Mesenteric fat pad (tissue), 1 donor: ENCODE measurements at places on chromosomes 16 and 17. TPM values are rescaled to one million over a fixed set of nuclear protein-coding genes. Genes with fewer than 3 reads are reported as not detected.

SPNS3 gene
- total RNA-seq = not detected

DNASE1L2 gene
- 0.39 TPM for total RNA-seq

RRAD gene
- 3.4 TPM for total RNA-seq

NPIPB6 gene
- total RNA-seq = 4.7 TPM

TSNAXIP1 gene
- total RNA-seq = 1.1 TPM

FOXN1 gene
- total RNA-seq = not detected

TMEM132E gene
- total RNA-seq = 0.16 TPM

EPOP gene
- 2.5 TPM for total RNA-seq

TOX3 gene
- not detected for total RNA-seq

TRIM25 gene
- 114 TPM for total RNA-seq

SCNN1B gene
- total RNA-seq = 4.4 TPM

ZNF500 gene
- 12.4 TPM for total RNA-seq

CORO1A gene
- 56.2 TPM for total RNA-seq

OTOA gene
- 0.48 TPM for total RNA-seq

ITGAD gene
- total RNA-seq = 0.39 TPM

TEX19 gene
- not detected for total RNA-seq

HBA2 gene
- total RNA-seq = 248 TPM

GUCY2D gene
- not detected for total RNA-seq

HS3ST3A1 gene
- 0.22 TPM for total RNA-seq

MYH11 gene
- total RNA-seq = 53.5 TPM

MT4 gene
- total RNA-seq = not detected

ATP1B2 gene
- total RNA-seq = 1.4 TPM

TAF1C gene
- total RNA-seq = 44.5 TPM

KRTAP4-9 gene
- not detected for total RNA-seq

LAT gene
- 4.1 TPM for total RNA-seq

IRF8 gene
- total RNA-seq = 112 TPM

RTN4RL1 gene
- 11.2 TPM for total RNA-seq

AANAT gene
- total RNA-seq = not detected

GCGR gene
- 0.26 TPM for total RNA-seq

RNF222 gene
- not detected for total RNA-seq

KRT39 gene
- total RNA-seq = not detected

NOG gene
- 0.74 TPM for total RNA-seq

KCNG4 gene
- total RNA-seq = not detected

KRT33B gene
- total RNA-seq = not detected

CFAP97D1 gene
- total RNA-seq = not detected

IQCK gene
- 9.7 TPM for total RNA-seq

CIITA gene
- total RNA-seq = 10.0 TPM

CD300H gene
- total RNA-seq = not detected

RHBDL1 gene
- 0.84 TPM for total RNA-seq

TTC19 gene
- total RNA-seq = 27.0 TPM

NPIPA8 gene
- total RNA-seq = 0.93 TPM

ANKRD40CL gene
- total RNA-seq = not detected

TLCD3B gene
- total RNA-seq = not detected

C1QTNF1 gene
- 563 TPM for total RNA-seq

HAP1 gene
- total RNA-seq = 0.13 TPM

ABCA6 gene
- 106 TPM for total RNA-seq

PRPSAP2 gene
- total RNA-seq = 15.8 TPM

COPZ2 gene
- 64.4 TPM for total RNA-seq

BCO1 gene
- total RNA-seq = not detected

GPRC5C gene
- 17.9 TPM for total RNA-seq

PLCD3 gene
- total RNA-seq = 64.2 TPM

FBXW10B gene
- 4.4 TPM for total RNA-seq

NDUFAB1 gene
- 77.0 TPM for total RNA-seq

C17orf67 gene
- total RNA-seq = 2.0 TPM
